ENCODE measurements at places on chromosomes 1 and 21.

GRCh38 chr1:3133686-3134085 lies 64.7 kb downstream of the PRDM16 start:
- no peak for DNase-seq

DNA sequence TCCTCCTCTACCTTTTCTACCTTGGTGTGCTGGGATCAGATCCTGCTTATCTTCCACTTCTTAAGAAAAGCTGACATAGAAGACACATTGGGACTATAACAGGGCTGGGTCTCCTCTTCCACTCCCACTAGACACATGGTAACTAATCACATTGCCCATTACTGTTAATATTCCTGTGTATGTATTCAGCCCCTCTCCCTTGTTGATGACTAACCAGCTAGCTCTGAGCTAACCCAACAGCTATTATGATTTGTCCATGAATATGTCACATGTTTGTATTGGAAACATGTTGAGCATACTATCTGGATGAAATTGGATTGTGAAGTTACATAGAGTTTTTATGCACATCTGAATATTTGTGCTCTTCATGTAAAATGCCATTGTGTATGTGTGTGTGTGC lies 52.9 kb downstream of the MPZL1 start:
- no peak for DNase-seq

DNA sequence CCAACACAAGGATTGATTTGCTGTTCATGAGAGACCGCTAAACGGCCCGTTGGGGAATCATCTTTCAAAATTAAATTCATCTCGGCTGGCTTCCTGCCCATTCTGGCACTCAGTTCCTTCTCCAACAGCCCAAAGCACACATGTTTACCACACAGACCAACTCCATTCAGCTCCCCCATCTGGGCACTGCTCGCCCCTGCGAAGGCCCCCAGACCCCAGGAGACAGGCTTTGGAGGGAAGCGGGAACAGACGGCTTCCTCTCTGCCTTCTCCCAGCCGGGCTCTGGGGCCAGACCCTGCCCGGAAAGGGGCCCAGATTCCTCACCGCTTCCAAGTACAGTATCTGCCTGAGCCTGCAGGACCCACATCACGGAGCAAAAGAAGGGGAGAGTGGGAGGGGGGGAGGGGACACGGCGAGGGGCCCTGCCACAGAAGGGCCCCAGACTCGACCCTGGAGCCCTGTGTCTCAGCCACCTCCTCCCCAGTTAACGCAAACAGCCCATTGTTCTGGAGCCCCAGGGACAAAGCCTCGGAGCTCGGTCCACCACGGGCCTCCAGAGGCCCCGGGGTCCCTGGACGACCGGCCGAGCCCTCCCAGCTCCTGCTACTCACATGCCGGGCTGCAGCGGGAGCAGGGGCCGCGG lies 660 bp downstream of the MEGF6 start:
- DNase-seq = no peak

DNA sequence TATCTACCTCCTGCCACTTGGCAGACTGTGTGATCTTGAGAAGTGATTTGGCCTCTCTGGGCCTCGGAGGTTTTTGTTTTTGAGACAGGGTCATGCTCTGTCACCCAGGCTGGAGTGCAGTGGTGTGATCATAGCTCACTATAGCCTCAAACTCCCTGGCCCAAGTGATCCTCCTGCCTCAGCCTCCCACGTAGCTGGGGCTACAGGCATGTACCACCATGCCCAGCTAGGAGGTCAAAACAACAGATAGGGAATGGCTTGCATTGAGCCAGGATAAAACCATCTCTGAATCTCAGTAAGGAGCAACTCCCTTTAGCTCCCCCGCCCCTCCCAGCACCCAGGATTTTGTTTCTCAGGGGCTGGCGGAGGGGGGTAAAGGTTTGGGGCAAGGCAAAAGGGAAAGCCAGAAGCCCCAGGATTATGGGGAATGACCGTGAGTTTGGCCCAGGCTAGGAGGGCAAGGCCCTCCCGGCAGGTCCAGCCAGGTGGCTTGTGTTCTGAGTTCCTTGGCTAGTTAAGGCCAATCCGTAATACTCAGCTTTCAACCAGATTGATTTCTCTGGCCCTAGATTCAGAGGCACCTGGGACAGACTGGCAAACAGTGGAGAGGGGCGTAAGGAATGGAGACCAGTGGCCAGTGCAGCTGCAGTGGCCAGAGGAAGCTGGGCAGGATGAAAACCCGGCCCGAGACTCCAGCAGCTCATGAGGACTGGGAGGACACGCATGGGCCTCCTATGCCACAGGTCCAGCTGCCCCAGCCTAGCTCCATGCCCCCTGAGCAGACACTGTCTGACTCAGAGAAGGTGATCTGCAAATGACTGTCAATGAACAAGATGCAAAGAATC lies 130.1 kb downstream of the DMRTB1 start:
- no peak for DNase-seq

DNA sequence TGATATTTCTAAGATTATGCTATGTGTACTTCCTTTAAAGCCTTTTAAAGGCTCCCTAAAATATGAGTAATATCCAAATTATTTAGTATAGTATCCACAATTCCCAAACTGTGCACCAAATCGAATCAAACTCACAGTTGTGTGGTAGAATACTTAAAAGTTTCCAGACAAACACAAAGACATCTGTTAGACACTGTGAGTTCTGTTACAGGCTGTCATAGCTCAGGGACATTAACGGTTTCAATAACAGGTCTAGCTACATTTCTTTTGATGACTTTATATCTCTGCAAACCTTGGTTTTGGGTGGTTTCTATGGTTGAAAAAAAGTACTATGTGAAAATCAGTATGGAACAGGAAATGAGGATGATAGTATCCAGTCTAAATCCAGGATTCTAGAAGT lies 36.9 kb upstream of the NEK7 start:
- no peak for DNase-seq

DNA sequence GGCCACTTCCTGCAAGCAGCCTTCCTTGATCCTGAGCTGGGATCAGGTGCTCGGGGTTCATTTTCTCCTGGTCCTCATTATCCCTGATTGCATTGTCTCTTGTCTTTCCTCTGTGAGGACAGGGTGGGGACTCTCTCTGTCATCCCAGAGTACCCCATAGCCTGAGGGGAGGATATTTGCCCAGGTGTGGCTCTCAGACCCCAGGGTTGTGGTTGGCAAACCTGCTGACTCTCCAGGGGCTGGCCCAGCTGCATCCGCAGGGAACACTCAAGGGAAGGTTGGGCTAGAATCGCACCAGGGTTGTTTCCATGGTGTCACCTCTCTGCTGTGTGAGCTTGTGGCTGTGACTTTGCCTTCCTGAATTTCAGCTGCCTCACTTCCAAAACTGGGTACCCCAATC lies 276.8 kb upstream of the C1orf174 start:
- DNase-seq = no peak

GRCh38 chr1:208850442-208850841 lies 606.3 kb upstream of the PLXNA2 start:
- no peak for DNase-seq

Measured in activated CD4-positive, alpha-beta T cell treated with anti-CD3 and anti-CD28 coated beads, Interleukin-10, Interleukin-2, amounts not matched to agents 100 ng/mL and 50 ng/mL, durations not matched to agents 16 hours and 8 hours (primary cell).